ENCODE measurements at places on chromosomes 11 and 22.
A peak's percentile ranks its signal among the peaks of the same experiment; 100 is the strongest.

DNA sequence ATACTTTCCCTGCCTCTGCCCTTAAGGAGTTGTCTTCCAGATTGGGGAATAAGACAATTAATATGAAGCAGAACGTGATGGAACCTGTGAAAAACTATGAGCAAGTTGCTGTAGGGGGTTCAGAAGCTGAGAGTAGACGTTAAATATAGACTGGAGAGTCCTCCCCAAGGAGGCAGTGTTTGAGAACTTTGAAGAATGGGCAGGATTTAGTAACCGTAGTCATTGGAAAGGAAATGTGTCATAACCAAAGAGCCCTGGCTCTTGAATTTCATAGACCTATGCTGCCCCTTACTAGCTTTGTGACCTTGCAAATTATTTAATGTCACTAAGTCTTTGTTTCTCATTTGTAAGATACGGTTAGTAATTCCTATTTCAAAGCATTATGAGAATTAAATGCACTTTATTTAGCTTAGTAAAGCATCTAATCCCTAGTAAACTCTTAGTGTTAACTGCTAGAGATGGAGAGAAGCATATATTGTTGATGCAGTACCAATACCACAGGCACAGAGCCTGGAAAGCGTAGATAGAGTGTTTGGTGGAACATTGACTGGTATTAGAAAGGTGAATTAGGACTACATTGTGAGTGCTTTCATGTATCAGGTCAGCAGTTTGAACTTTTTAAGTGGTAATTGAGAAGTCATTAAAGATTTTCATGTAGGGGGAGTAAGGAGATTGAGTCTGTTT, 54.1 kb downstream of the MCAM start:
- DNase-seq: no peak

DNA sequence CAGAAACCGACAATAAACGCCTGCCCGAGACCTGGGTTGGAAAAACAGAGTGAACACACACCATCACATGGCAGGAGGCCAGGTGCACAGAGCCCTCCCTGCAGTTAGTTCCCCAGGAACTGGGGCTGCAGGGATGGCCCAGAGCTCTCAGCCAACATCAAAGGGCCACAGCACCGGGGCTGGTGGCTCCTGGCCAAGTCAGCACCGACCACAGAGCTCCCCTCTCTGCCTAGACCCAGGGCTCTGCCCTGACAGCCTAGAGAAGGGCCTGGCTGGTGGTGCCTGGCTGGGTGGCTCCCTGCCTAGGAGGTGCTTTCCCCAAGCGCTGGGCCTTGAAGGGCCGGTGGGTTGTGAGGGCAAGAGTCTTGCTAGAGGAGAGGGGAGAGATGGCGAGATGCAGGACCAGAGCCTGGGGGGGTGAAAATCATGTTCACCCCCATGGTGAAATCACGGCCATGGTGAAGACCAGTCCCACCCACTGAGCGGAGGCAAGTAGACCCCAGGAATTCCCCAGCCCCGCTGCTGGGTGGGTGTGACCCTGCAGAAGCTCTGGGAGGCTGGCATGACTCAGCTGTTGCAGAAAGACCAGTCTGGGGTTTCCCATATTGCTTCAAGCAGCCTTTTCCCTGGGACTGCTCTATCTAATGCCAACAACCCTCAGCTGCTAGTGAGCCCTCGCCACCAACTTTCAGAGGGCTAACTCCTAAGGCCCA, 7.2 kb upstream of the BID start:
- DNase-seq: no peak

- DNase-seq: no peak
Measured at GRCh38 chr11:73907191-73907590, 30.4 kb downstream of the PAAF1 start.

DNA sequence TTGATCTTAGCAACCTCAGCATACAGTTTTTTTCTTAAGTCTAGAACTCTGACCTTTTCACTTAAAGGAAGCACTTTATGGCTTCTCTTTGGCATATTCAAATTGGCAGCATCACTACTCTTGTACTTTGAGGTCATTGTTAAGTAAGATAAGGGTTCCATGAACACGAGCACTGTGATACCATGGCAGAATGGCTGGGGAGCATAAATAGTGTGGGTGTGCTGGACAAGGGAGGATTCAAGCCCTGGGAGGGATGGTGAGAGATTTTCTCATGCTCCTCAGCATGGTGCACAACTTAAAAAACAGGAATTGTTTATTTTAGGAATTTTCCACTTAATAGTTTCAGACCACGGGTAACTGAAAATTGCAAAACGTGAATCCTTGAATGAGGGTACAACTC, 111.4 kb downstream of the ATXN10 start:
- no peak for DNase-seq

- DNase-seq: no peak
Measured at GRCh38 chr22:49966774-49967705, 6.5 kb downstream of the PIM3 start.

DNA sequence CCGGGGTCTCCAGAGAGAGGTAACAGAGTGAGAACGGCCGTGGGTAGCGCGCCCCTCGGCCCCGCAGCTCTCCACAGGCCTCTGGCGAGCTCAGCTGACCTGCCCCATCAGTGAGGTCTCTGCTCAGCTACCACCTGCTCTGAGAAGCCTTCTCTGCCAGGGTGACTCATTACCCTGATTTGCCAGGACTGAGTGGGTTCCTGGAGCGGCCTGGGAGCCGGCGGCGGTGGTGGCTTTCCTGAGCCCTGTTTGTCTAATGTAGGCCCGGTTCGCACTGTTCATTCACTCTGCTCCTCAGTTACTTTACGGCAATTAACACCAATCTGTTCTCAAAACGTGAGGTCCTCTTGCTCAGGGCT, 351.0 kb upstream of the B3GAT1 start:
- no peak for DNase-seq

DNA sequence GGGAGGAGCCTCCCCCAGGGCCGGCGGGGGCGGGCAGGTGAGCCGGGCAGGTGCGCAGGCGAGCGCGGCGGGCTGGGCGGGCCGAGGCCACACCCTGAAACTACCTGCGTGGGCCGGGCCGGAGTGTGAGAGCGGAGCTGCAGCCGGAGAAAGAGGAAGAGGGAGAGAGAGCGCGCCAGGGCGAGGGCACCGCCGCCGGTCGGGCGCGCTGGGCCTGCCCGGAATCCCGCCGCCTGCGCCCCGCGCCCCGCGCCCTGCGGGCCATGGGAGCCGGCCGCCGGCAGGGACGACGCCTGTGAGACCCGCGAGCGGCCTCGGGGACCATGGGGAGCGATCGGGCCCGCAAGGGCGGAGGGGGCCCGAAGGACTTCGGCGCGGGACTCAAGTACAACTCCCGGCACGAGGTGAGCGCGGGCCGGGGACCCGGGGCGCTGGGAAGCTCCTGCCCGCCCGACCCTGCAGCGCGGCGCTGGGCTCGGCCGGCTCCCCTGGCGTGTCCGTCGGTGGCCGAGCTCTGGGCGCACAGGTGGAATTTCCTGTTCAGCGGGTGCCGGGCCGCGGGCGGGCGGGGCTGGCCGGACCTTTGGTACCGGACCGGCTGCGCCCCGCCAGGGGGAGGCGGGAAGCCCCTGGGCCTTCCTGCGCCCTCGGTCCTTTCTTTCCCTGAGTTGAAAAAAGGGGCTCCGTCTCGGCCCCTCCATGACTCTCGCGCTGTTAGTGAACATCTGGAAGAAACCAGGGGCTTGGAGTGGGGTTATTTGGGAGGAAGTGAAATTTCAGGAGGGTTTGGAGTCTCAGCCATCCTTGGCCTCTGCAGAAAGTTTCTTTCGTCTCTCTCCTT, at the start of gene ST14:
ST14 (plus strand) TSS at position 126 of the 841 bp plus-strand sequence; CDS start at position 324, 198 bp downstream.
- DNase-seq: no peak

- DNase-seq: no peak
Measured at GRCh38 chr11:14110629-14111028, 148.1 kb downstream of the SPON1 start.

GRCh38 chr11:133382131-133382812, 150.0 kb downstream of the OPCML start:
- no peak for DNase-seq

GRCh38 chr22:32622004-32622743, 147.6 kb downstream of the FBXO7 start:
- no peak for DNase-seq

GRCh38 chr11:2772544-2773031, 72.8 kb upstream of the KCNQ1OT1 start:
- DNase-seq: no peak

- no peak for DNase-seq
Measured at GRCh38 chr22:36773935-36774334, 2.0 kb downstream of the IFT27 start.

DNA sequence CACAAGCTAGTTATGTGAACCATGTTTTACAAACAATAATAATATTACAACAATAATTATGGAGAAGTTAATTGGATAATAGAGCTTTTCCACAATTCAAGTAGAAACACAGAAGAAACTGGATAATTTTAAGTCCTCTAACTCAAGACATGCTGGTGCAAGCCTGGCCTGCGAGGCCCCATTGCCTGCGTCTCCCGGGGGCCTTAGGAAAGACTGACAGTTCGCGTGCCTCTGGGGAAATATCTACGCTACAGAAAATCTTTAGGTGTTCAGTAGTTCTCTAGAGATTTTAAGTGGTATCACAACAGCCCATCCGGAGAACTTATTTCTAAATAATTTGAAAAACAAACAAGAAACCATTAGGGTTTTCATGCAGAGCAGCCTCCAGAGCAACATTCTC, 23.2 kb downstream of the GAL start:
- no peak for DNase-seq

GRCh38 chr22:46424496-46424895, 89.0 kb downstream of the TRMU start:
- no peak for DNase-seq

DNA sequence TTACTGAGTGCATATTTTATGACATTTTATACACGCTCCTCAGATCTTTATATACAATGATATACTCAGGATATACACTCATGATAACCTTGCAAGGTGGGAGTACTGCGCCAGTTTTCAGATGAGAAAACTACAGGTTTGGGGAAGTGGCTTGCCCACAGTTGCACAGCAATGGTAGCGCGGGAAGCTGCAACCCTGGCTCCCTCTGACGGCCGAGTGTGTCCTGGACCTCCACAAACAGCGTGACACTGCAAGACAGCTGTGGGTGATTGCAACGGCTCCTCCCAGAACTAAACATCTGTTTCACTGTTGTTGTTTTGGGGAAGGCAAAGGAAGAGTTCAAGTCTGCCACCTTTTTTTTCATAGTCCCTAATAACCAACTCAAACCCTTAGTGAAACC, 47.0 kb downstream of the PACSIN2 start:
- DNase-seq: no peak

DNA sequence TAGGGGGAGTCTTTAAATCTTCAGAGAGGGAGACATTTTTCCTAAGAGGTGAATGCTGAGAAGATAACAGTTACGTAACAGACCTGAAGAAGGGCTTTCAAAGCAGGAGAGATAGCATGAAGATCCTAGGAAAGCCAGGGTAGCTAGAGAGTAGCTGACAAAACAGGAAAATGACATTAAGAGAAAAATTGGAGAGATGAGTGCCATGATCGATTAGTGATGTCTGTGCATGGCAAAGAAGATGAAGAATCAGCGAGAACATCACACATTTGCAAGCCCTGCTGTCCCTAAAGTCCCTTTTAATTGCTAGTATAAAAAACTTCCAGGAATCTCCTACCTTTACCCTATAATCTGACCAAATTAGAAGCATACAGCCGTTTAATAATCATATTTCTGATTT, 116.9 kb upstream of the PAX6 start:
- no peak for DNase-seq

DNA sequence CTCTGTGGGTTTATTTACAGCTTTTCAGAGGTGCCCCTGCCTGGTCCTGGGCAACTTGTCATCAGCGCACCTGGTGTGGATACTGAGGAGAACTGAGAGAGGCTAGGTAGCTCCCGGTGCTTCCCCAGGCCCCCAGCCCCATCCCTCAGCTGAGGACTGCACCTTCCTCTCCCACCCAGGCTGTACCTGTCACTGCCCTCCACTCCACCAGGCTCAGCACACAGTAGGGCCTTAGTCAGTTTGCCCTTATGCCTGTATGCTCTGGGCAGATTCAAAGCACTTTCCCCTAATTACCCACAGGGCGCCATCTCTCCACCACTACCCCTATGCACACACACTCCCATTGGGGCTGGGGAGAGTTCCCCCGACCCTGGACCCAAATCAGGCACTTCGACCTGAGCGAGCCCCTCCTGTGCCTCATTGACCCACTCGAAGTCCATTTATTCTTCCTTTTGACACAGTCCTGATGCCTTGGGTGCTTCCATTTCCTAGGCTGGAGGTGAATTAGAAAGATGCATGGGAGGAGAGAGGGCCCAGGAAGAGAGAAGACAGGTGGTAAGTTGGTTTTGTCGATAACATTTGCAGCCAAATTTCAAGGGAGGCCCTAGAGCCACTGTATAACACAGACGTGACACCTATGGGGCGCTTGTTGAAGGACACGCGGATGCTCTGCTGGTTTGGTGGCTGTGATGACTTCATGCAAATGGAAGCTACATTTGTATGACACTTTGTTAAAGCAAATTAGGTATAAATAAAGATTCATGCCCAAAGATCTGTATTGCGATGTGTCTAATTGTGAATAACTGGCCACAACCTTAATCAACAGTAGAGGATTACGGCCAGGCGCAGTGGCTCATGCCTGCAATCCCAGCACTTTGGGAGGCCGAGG, 13.8 kb upstream of the PICK1 start:
- no peak for DNase-seq

GRCh38 chr11:121210445-121211080, 82.0 kb upstream of the SC5D start:
- no peak for DNase-seq

- no peak for DNase-seq
Measured at GRCh38 chr11:65516135-65516968, 8.5 kb upstream of the SCYL1 start.

DNA sequence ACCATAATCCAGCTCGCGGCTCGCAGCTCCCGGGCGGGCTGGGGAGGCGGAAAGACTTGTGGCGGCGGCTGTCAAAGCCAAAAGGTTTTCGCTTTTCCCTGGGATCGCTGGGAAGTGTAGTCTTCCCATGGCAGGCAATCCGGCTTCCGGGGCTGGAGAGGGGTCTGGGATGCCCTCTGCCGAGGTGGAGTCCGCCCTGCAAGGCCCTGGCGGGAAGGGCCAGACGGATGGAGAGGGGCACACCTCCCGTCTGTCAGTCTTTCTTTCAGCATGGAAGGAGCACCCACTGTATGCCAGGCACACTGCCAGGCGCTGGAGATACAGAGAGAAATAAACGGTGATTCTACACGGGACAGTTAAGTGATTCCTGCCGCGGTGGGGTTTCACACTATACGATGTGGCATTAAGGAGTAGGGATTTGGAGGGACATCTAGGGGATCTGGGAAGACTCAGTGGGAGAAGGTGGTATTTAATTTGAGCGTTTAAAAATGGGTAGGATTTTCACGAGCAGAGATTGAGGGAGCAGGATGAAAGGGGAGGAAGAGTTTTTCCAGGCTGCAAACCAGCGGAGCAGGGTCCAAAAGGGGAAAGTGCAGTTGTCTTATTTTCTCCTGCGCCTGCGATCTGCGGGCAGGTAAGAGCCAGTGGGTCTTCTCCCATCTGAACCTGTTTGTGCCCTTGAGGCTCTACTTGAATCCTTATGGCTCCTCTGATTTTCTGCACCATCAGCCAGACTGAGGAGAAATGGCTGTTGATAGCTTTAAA, at the start of gene BACE1:
BACE1 (minus strand) TSS at position 60 of the 765 bp plus-strand sequence. CDS start 461 bp downstream, outside the sequence.
- peak; percentile 80 for DNase-seq

GRCh38 chr11:71948314-71949027, 19.6 kb downstream of the RNF121 start:
- no peak for DNase-seq

Data from D721Med (cell line).